Dermis microvascular lymphatic vessel endothelial cell (primary cell): ENCODE measurements at places on chromosomes 4 and X.

GRCh38 chr4:66564901-66565651, 894.8 kb upstream of the EPHA5 start:
- DNase-seq, result no peak

DNA sequence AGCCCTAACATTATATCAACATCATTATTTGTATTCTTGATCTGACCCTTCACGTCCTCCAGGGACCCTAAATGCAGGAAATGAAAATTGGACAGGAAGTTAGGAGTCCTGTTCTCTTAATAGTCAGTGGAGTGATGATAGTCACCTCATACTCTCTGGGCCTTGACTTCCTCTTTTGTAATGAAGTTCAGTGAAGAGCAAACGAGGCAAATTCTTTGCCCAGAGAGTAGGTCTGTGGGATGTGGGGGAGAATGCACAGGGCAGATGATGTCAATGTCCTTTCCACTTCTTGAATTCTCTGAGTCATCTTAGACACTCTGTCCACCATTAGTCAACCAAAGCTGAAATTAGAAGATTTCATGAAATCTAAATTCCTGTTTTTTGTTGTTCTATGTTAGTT, 17.1 kb upstream of the GPRIN3 start:
- DNase-seq, result no peak

DNA sequence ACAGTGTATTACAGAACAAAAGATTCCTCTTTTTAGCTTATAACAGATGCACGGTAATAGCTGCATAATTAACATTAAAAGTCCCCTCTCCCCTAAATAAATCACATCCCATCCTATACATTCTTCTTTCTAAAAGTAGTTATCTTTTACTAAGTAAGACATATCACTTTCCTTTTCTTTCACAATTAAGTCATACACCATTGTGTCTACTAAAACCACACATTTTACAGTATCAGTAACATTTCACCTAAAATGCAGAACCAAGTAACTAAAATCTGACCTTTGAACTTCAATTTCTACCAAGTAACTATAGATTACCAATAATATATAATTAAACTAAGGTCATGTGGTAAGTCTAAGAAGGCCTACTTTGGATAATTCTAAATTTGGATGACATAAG, 14.2 kb downstream of the DHX15 start:
- DNase-seq, result no peak

DNA sequence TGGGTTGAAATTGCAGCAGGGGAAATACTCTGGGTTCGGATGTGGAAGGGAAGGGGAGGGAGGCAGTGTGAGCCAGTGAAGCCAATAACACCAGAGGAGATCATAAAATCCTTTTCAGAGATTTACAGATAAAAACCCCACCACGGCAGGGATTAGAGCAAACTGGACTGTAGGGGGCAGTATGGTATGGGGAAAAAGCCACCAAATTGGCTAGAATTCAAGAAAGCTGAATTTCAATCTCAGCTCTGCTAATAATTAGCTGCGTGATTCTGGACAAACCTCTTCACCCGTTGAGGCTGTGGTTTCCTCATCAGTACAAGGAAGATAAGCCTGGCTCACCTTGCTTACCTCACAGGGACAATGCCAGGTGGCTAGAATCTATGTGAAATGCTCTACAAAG, 108.1 kb downstream of the ATG4A start:
- peak; percentile 41 for DNase-seq

- DNase-seq, result peak; percentile 19
These were observed 4.0 kb upstream of the ZFX start for GRCh38 chrX:24145303-24146186.

- no peak for DNase-seq
These were observed 18.9 kb upstream of the DUSP9 start for GRCh38 chrX:153628129-153628528.

DNA sequence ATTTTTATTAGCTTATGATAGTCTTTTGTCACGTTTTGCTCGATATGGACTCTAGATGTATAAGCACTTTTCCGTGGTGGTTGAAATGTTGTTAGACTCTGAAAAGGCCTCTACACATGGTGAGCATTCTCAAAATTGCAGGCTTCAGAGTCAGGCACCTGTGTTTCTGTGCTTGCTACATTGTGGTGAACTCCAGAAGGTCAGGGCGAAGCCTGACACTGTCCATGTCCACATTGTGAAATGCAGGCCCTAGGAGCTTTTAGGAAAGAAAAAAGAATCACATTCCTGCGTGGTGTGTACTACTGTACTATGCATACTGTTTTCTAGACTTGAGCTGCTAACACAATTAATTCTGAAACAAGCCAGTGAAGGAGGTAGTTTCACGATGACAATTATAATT, 86.3 kb downstream of the HS3ST1 start:
- no peak for DNase-seq

DNA sequence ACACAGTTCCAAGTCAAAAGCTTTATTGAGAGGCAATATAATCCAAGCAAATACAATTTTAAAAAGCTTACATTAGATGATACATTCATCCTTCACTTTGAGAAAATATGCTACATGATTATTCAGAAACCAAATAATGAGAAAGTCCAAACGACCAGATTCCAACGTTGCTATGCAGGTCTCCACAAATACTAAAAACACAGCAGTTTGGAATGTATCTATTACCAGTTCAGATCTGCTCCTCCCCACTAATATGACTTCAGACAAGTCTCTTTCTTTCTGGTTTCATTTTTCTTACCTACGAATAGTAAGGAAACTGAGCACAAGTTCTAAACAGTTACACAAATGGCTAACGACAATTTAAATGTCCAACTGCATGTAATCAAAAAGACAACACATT, 9.5 kb downstream of the NAF1 start:
- no peak for DNase-seq

DNA sequence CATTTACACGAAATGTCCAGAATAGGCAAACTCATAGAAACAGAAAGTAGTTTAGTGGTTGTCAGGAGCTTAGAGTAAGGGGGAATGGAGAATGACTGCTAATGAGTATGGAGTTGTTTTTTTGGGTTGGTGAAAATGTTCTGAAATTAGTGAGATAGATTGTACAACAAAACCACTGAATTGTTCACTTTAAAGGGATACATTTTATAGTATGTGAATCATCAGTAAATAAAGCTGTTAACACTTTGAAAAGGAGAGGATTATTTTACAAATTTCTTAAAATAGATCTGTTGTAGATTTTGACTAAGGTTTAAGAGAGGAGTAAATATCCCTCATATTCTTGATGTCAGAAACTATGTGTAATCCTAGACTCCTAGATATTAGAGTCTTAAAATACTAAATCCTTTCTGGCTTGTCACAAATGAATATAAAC, 82.7 kb downstream of the RAPGEF2 start:
- no peak for DNase-seq

DNA sequence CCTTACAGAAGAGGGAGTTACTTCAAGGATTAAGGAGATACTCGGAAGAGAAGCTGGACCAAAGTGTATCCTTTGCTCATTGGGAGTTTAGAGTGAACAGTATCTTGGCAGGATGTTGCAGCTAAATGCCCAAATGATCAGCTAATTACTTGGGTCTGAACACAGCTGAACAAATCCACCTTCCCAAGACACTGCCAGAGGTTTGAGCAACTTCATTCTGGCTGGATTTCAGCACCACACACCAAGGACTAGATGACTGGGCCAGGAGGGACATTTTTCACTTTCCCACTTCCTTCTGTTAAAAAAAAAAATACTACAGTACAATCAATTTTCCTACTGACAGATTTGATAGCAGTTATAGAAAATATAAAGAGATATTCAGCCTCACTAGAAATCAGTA, 324.6 kb downstream of the MID1IP1 start:
- no peak for DNase-seq

GRCh38 chrX:112913807-112914206, 73.2 kb upstream of the AMOT start:
- DNase-seq, result no peak

- DNase-seq, result no peak
These were observed 45.9 kb downstream of the TEC start for GRCh38 chr4:48223633-48224295.
